ENCODE measurements at places on chromosomes 3 and 15.

GRCh38 chr3:143628971-143629370 is 219.3 kb downstream of the SLC9A9 start:
- DNase-seq, result no peak

- no peak for DNase-seq
Observed at GRCh38 chr15:85920956-85921355, 126.2 kb upstream of the KLHL25 start.

DNA sequence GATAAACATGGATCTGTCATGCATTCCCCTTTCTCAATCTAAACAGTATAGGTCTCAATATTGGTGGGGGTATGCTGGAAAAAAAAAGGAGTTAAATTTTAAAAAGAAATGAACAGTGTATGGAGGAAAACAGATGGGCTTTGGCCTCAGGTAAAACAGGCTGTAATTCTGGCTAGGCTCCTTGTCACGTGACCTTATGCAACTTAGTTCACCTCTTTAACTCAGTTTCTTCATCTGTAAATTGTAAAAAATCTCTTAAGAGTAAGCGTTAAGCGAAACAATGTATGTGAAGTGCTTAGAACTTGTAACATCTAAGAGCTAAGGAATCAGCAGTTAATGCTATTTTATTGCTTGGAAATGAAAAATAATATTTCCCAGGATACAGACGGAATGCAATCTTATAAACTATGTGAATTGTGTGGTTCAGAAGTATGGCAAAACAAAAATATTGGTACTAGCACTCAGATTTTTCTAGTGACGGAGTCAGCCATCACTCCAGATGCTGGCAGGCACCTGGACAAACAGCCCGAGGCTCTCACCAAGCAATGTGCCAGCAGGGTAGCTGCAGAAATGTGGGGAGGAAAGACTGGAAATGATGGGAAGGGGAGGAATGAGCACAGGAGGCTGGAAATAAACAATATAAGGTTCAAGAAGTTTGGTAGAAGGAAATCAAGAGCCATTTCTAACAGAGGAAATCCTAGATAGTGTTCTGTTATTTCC is 172.8 kb downstream of the USP13 start:
- DNase-seq, result no peak

DNA sequence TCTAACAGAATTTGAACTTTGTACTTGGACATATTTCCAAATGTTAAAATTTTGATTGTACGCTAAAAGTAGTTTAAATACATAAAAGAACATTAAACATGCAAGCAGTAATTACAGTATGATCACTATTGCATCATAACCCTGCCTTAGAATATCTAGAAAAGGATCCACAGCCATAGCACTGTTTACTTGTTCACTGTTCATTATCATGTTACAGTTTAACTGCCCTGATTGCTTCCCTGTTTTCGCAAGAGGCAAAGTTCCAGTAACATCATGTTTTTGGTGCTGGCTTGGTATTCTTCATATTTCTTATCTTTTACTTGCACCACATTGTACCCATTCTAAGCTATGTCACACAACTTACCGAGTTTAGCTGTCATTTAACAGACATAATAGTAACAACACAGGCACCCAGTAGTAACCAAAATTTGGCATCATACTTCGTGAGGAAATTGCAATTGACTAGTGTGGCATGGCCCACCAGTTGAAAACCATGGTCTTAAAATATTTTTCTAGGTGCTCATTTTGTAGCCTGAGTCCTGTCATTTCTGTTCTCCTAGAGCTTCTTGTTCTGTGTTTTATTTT is 13.3 kb upstream of the TMEM87A start:
- DNase-seq, result no peak

GRCh38 chr3:102297072-102297658 is 137.7 kb upstream of the ZPLD1 start:
- no peak for DNase-seq

DNA sequence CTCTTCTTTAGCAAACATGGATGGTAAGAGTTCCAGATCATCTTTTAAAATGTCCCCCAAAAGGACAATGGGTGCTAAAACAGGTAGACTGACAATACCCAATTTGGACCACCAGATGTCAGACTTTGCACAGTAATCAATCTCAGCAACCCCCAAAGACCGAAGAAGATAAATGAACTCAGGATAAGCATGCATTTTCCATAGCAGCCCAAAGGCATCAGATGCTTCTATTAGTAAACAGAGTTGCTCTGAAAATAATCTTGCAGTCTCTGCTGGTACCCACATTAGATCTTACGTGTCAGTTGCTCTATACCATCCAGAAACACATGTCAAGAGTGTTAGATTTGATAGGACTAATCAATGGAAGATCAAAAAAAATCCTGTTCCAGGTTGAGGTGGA is 20.6 kb downstream of the MYH15 start:
- DNase-seq, result no peak

- DNase-seq, result no peak
Observed at GRCh38 chr3:54557538-54558428, 370.1 kb downstream of the LRTM1 start.

DNA sequence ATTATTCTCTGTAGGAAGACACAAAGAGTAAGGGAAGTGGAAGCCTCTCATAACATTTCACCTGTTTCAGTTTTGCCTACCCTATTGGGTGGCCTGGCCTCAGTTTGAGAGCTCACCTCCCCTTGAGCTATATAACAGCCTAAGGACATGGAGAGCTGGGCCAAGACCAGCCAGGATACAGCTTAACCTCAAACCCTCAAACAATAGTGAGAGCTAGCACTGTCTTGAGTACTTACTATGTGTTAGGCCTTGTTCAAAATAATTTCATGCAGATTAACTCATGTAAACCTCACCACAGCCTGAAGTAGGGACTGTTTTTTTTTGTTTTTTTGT is 15.0 kb upstream of the TBL1XR1 start:
- DNase-seq, result no peak

DNA sequence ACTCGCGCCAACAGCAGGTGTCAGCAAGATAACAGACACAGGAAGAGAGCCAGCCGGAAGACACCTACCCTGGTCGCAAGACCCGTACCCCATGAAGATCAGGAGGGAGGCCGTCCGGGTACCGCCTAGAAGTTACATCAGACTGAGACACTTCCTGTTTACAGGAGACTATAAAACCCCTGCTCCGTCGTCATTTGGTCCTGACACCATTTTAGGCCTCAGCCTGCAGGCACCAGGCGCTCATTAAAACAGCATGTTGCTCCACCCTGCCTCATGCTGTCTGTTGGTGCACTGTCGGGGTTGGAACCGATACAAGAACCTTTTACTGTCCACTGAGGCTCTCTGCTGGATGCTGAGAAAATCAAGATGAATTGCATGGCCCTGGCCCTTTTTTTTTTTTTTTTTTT is 15.6 kb upstream of the PRTG start:
- no peak for DNase-seq

DNA sequence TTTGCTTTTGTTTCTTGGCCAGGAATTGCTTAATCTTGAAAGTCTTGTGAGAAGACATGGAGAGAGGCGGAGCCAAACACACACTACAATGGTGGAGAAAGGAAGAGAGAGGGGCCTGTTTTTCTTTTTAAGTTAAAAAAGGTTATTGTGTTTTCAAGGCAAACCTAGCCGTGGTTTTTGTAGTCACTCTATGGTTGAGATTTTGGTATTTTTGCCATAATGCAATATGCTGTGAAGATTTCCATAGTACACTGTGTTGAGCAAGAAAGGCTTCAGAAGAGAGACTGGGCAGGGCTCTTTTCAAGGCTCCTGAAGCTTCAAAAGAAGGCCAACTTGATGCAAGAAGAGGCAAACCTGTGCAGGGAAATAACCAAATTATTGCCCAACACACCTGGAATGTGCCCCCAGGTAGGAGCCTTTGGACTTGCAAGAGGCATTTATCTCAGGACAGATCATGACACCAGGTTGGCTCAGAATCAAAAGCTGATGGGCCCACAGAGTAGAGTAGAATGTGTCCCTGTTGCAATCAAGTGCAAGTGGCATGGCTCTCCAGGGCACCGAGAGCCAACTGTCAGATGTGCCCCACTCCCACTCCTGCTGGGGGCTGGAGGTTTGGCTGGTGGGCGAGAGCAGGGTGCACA is 22.1 kb downstream of the AMOTL2 start:
- no peak for DNase-seq

DNA sequence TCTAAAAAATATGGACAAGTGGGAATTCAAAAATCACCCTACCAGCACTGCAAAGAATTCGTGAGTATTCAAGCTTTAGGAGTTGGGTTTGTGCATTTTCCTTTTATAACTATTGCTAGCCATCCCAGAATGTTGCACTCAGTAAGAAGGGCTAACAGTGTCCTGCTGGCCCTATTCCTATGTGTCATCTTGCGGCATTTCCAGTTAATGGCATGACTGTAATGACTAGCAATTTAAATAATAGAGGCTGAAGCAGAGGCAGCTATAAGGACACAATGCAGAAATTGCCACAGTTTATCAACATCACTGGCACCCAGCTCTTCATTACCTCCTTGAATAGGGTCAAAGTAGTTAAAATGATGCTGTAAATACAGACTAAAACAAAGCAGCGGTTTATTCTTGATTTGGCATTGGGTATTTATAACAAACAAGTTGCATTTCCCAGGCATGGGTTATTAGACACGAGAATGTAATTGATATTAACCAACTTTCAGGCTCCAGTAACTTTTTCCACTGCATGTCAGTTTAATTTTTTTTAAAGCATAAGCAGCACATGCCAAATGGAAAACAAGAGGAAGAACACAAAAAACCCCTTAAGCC is 177.6 kb downstream of the FHIT start:
- no peak for DNase-seq

DNA sequence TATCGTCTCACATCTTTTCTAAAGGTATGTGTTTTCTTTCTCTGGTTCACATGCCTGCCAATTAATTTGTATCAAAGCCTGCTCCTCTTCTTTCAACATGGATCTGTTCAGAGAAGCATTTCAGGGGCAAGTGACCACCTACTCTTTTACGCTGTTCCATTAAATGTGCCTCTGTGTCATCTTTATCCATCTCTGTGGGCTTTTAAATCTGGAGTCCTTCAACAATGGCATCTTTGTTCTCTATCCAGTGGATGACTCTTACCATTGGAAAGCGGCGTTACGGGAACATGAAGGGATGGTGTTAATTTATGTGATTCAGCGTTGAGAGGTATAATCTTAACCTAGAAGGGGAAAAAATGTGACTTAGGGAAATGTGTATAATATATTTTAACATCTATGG is 92.7 kb upstream of the CFAP20DC start:
- no peak for DNase-seq

- DNase-seq, result no peak
Observed at GRCh38 chr3:138079901-138080300, 35.5 kb downstream of the DZIP1L start.

DNA sequence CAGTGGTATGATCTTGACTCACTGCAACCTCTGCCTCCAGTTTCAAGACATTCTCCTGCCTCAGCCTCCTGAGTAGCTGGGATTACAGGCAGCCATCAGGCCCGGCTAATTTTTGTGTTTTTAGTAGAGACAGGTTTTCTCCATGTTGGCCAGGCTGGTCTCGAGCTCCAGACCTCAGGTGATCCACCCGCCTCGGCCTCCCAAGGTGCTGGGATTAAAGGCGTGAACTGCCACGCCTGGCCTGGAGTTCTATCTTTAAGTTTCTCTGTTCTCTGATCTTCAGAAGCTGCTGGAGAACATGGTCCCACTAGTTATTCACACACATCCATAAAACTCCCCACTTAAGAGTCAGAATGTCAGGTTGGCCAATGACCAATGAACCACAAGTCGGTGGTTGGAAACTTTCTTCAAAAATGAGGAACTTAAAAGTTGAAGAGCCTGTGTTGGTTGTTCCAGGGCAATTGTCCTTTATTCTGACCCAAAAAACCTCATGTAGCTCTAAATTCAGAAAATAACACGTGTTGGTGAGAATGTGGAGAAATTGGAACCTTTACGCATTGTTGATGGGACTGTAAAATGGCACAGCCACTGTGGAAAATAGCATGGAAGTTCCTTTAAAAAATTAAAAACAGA is 55.9 kb upstream of the PIK3CB start:
- DNase-seq, result no peak

DNA sequence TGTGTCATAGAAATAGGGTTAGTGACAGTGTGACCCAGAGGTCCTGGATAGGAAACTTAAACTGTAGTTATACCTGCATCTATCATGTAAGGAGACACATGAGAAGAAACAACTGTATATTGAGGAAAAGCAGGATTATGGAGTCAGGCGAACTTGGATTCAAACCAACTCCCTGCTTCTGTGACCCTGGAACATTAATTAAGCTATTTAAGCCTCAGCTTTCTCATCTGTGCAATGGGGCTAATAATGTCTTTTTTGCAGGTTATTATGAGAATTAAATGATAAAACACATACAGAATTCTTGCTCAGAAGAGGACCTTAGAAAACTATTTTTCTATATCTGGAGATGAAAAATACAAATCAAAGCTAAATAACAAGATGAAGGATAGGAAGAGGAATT is 481.8 kb downstream of the MECOM start:
- no peak for DNase-seq

- no peak for DNase-seq
Observed at GRCh38 chr15:21267671-21268395, 172.5 kb downstream of the POTEB3 start.

GRCh38 chr3:177378168-177378567 is 180.9 kb upstream of the TBL1XR1 start:
- DNase-seq, result no peak

DNA sequence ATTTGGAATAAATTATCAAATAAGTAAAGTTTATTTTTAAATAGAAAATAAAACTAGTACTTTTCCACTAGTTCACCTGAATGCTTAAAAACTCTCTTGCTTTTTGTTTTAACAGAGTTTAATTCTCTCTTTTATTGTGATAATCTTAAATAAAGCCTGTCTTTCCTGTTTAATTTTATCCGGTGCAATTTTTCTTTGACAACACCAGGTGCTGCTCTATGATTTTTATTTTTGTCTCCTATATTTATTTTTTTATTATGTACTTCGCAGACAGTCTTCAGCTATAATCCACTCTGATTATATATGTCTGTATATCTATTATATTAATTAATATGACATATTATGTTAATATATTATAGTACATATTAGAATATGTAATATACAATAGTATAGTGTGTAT is 1293.0 kb upstream of the EPHA6 start:
- no peak for DNase-seq

GRCh38 chr15:66803182-66803729 is 101.2 kb downstream of the SMAD6 start:
- DNase-seq, result no peak

DNA sequence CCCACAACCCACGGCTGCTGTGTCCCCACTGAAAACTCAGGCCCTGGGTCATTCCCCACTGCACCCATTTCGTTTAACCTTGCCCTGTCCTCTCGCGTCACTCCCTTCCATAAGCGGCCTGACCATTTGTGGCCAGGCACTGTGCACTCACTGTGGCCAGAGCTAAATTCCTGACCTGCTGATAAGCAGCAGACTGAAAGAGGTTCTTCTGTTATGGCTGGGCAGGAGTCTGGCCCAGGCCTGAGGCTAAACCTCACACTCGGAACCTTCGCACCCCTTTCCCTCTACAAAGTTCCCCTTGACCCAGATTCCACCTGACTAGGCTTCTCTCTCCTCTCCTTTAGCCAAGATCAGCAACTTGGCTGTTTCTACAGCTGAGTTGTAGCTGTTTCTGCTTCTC is 62.3 kb downstream of the ADAMTS17 start:
- DNase-seq, result no peak
